Umbilical cord (tissue), 2 donors: ENCODE measurements at places on chromosomes 12 and 14.

GRCh38 chr12:16467272-16467671 is 119.8 kb downstream of the MGST1 start:
- DNase-seq = no peak

- DNase-seq = no peak
Measured at GRCh38 chr12:118986050-118986449, 4.7 kb downstream of the SRRM4 start.

DNA sequence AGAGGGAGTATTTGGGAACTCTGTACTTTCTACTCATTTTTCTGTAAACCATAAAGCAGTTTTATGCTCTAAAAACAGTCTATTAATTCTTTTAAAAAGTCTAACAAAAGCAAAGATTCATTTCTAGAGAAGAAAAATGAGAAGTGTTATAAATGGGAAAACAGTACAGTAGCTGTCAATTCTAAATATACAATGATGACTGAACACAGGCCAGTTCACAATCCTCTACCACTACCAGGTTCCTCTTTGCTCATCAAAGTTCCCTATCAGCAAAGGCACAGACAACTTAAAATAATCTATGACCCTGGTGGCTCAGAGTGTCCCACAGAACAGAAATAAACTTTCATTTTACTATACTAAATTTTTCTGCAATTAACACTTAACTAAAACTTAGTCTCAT is 12.5 kb downstream of the NAA25 start:
- no peak for DNase-seq

DNA sequence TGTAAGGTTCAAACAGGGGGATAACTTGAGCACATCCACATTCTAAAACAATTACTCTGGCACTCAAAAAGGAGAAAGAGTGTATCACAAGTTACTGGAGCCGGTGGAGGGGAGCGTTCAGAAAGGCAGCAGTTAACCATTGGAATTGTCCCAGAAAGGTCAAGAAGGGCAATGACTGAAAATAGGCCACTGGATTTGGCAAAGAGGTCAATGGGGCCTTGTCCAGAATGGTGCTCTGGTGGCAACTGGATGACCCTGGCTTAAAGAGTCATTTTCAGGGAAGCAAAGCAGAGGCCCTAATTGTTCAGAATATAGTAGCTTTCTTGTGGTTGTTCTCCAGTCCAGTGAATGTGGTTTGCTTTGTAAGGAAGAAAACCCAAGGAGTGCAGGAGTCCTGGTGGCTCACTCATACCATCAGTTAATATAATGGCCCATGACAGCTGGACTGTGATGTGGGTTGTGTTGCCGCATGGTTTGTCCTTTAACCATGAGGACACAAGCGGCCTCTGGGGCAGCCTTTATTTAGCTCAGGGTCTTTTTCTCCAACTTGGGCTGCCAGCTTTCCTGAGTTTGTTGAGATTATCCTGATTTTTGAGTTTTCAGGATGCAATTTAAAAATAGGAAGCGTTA is 142.8 kb upstream of the PELI2 start:
- DNase-seq = no peak

DNA sequence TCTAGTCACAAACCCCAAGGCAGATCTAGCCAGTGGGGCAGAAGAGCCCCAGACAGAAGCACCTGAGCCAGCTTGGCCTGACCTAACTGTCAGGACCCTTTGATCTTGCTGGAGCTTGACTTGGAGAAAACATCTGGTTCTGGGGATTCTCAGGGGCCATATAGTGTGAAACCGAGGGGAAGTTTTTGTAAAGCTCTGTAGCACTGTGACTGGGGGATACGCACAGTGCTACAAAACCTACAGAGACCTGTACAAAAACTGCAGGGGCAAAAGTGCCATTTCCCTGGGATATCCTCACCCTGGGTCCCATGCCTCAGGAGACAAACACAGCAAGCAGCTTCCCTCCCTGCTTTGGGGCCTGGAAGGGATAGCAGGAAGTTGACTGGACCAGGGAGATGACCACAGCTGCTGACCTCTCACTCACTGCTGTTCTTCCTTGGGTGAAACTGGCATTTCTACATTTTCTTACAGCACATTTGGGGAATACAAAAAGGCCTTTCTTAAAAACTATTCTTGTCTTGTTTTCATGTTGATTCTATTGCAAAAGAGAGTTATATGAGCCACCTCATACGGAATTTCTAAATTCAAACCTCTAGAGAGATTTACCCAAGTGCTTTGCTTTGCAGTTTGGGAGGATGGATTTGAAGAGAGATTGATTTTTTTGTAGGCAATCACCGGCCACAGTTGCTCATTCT is 140.0 kb downstream of the DAD1 start:
- no peak for DNase-seq

DNA sequence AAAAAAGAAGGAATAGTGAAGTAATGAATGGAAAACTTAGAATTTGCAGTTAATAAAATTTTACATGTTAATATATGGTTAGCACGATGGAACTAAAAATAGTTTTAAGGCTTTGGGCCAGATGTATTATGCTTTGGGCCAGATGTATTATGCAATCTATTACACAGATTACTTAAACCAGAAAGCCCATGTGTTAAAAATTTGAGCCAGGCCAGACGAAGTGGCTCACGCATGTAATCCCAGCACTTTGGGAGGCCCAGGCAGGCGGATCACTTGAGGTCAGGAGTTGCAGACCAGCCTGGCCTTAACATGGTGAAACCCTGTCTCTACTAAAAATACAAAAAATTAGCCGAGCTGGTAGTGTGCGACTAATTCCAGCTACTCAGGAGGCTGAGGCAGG is 17.2 kb downstream of the IFT81 start:
- peak; percentile 82 for DNase-seq

- no peak for DNase-seq
Measured at GRCh38 chr12:51943346-51943745, 8.2 kb upstream of the ACVR1B start.

GRCh38 chr12:115174920-115175319 is 490.9 kb upstream of the TBX3 start:
- peak; percentile 94 for DNase-seq

DNA sequence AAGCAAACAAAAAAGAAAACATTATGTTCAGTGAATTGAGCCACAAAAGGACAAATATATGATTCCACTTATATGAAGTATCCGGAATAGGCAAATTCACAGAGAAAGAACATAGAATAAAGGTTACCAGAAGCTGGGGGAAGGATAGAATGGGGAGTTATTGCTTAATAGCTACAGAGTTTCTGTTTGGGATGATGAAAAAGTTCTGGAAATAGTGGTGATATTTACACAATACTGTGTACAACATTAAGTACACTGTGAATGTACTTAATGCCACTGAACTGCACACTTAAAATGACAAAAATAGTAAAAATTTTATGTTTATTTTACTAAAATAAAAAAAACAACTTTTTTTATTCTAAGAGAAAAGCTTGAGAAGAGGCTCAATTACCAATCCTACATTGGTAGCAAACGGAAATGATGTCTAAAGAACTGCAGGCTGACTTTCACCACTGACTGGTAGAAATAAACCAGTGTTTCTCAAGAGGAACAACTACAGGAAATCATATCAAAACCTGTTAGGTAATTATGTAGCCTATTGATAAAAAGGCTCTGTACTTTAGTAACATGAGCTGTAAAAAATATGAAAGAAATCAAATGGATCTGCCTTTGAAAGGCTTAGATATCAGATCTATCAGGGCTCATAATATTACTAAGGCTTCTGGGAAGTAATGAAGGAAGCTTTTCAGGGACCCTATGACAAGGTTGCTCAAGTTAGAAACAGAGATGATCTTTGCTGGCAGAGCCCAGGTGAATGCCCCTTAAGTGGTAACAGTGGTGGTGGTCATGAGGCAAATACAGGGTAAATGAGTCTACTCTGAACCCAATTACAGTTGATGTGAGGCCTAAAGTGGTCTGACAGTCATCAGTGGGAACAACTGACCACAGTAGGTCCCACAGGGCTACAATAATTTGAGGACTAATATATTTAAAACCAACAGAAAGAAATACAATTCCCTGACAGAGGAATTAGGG is 41.3 kb downstream of the BAZ1A start:
- no peak for DNase-seq

DNA sequence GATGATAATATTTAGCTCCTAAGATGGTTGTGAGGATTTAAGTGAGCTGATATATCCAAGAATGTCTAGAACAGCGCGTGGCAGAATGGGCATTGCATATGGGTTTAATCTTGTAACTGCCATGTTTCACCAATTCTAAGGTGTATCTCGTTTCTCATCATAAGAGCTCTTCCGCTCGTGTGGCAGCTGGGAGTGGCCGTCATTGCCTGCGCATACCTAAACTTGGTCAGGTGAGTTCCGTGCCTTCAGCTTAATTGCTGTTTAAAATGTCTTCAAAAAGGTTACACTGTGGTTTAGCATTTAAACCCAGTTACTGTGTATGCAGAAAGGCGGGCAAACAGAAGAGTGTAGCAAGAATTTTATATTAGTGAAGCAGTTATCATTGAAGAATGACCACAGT is 4.5 kb upstream of the AQP2 start:
- no peak for DNase-seq

- DNase-seq = no peak
Measured at GRCh38 chr12:92513231-92513730, 189.5 kb upstream of the PLEKHG7 start.

DNA sequence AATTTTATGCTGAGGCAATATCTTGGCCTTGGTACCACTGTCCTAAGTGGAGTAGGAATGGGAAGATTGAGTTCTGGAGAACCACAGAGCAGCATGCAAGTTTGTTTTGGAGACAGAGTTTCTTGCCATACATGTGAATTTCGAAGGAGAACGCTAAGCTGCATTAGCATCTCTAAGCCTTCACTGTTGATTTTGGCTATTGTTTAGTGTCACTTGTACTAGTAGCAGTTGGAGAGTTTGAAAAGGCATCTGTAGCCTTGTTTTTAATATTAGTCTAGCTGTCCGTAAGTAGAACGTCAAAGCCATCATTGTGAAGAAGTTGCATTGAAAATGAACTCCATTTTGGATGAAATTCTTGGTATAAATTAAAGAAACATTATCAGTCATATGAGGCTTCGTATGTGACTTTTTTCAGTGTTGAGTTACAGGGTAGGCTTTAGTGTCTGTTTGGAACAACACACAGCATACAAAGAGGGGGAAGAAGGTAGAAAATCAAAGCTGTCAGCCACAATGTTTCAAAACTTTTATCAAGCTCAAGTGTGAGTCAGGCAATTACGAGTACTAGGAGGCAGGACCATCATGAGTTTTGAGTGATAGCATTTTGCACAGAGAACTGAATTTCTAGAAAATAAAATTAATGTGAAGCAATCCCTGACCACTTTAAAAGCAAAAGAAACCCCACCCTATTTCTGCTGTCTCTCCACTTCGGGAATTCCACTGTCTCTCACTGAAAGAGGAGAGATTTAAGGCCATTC is 70.2 kb upstream of the NAV3 start:
- DNase-seq = no peak

- DNase-seq = no peak
Measured at GRCh38 chr12:93759512-93760081, 82.4 kb downstream of the CRADD start.

DNA sequence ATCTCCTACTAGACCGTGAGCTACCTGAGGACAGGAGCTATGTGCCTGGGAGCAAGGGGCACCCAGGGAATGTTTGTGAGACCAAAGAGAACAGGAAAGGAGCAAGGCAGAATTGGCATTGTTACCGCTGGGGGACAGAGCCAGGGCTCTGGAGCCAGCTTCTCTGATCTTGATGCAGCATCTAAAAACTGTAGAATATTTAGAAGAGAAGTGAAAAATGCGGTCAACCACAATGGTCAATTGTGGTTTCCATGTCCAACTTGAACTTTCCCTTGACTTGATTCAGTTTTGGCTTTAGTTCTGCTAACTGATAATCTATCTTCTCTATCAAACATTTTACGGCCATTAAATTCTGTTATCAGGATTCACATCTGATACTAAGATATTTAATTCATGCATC is 201.2 kb downstream of the ANO4 start:
- no peak for DNase-seq

DNA sequence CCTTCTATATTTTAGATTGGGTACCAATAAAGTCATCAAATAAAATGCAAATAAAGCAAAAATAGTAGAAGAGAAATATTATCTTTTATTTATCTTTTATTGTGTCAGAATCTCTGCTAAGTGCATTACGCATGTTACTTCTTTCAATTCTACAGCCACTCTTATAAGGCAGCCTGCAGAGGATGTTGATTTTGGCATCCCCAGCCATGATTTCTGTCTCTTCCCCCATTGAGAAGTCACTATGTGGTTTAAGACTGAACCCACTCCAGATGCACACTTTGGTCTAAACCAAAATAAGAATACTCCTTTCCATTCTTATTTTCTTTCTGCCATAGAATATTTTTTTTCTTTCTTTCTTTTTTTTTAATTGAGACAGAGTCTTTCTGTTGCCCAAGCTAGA is 56.0 kb upstream of the ACSS3 start:
- DNase-seq = no peak

GRCh38 chr14:79906994-79907393 is 304.3 kb downstream of the DIO2 start:
- DNase-seq = no peak

- peak; percentile 9 for DNase-seq
Measured at GRCh38 chr12:3680919-3681594, 71.9 kb downstream of the CRACR2A start.

GRCh38 chr14:33631021-33631420 is 319.9 kb downstream of the EGLN3 start:
- DNase-seq = no peak

DNA sequence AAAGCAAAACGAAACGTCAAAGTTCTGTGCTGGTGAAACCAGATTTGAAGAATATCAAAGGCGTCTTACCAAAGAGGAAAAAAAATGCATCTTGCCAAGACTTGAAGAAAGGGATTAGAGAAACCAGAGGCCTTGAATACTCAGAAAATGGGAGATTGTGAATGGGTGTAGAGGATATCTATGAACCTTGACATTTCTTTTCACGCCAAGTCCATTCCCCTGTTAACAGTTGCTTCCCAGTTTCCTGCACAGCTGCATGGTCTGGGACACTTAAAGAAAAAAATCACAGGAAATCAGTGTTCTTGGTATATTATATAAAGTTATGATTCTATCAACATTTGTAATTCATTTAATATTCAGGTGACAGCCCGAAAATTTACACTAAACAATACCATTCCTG is 1.4 kb upstream of the GTF2A1 start:
- no peak for DNase-seq

- DNase-seq = peak; percentile 47
Measured at GRCh38 chr14:69614592-69614991, 3.2 kb downstream of the SUSD6 start.

GRCh38 chr12:55899082-55899481 is 28.6 kb downstream of the PYM1 start:
- peak; percentile 75 for DNase-seq
